Hepatic stellate cell (primary cell): ENCODE measurements at places on chromosomes 13 and 19.

- no peak for DNase-seq
These were observed 123.8 kb downstream of the SIPA1L3 start for GRCh38 chr19:38030686-38031422.

GRCh38 chr19:2171349-2172145, 7.8 kb downstream of the DOT1L start:
- no peak for DNase-seq

DNA sequence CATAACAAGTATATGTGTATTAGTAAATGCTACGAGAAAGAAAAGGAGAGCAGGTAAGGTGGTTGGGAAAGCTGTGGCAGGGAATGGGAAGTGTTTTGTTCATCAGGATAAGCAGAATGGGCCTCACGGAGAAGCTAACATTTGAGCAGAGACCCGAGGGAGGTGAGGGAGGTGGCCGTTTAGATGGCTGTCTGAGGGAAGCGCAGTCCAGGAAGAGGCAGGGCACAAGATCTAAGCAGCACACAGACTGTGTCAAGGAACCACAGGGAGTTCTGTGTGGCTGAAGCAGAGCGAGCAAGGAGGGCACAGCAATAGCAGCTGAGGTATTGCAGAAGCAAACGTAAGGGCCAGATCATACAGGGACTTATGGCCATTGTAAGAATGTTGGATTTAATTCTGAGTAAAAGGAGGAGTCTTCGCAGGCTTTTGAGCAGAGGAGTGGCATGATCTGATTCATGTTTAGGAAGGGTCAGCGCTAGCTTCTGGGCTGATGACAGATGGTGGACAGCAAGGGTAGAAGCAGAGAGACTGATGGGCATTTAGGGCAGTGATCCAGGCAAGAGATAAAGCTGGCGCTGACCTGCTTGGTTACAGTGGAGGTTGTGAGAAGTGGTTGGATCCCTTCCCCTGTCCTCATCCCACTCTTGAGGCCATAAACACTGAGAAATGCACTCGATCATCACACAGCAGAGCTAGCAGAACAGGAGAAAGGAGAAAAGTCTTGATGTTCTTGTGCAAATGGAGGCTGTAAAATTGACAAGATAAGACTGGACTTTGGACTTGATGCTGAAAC, 199.9 kb downstream of the LACC1 start:
- DNase-seq: no peak

- DNase-seq: no peak
These were observed 1597.6 kb downstream of the EFNB2 start for GRCh38 chr13:104937881-104938280.

DNA sequence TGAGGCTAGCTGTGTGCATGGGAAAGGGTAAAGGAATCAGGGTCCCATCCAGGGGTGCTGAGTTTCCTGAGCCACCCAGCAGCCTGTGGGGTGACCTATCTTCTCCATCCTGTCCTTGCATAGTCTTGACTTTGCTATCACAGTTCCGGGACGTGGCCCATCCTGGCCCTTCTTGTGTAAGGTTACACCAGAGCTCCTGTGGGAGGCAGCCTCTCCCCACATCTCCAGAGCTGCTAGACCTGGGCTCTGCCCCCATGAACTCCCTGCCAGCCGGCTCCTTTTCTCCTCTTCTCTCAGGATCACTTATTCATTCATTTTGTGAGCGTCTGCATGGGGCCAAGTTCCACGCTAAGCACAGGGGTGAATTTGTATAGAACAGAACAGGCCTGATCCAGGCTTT, 238.9 kb downstream of the TSHZ3 start:
- DNase-seq: peak; percentile 40

DNA sequence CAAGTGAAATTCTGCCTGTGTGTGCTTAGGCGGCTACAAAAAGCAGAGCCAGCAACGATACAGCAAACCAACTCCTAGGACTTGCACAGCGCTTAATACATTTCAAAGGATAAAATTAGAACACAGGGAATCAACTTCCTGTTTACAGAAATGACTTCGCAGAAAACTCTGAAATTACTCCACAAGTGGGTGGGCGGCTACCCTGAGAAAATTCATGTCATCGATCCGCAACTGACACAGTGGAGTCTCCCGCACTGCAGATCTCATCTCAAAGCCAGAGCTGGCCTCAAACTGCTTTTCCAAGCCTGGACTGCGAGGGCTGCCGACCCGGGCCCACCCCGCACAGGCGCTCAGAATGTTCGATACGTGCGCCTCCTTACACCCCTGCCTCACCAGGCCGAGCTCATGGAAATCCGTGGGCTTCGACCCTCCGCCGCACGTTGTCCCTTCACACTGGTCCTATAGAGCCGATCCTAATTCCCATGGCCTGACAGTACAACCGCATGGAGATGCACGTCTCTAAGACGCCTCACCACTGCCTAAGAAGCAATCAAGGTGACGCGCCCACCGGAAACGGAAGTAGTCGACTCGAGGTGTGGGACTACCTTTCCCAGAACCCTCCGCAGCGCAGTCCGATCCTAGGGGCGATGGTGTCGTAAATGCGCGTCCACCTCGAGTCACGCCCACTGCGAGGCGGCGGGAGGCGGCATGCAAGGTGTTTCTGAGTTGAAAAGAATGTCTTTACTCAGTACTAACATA, at the start of gene ZNF229:
Gene ZNF229 (minus strand): TSS at position 557 of the 759 bp plus-strand sequence. CDS start 5,625 bp downstream, outside the sequence.
- DNase-seq: peak; percentile 90

DNA sequence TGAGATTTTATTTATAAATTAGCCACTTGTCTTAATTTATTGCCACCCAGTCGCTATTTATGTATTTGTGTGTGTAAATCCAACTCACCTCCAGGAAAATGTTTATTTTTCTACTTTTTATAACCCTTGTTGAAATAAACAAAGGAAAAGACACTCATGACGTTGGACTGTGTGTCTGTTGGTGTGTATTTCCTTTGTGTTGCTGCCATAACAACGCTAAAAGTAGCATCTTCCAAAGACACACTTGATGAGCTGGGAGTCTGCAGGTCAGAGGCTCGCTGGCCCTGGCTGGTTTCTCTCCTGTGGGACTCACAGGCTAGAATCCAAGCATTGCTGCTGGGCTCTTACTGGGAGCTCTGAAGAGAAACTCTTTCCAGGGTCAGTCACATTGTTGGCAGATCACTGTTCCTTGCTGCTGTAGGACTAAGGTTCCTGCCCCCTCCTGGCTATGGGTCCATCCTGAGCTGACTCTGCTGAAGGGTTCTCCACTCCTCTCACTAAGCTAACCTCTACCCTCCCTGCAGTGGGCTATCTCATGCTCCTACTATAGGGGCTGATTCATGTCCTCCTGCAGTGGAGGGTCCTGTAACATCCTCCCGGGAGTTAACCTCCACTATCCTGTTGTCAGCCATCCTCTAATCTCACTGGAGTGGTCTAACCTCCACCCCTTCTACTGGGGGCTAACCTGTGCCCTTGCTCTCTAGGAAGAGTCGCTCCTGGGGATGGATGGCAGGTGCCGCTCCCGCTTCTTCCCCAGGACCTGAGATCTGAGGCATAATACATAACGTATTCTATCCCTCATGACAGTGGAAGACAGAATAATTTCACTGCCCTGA, 2.1 kb downstream of the IFNL2 start:
- peak; percentile 37 for DNase-seq

DNA sequence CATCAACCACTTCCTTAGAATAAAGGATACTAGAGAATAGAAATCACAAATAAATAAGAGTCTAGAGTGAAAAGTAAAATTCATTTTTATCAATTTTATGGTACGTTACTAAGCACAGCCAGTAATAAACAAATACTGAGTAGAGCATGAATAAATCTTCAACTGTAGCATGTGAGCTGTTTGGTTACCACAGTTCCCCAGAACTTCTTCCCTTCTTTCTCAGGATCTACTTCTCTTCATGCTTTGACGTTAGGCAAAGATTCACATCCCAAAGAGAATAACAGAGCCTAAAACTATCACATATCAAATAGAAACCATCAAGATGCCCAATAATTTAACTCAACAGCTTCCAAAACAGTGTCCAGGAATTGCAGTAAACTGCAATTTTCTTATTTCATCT, 7.4 kb downstream of the RUBCNL start:
- DNase-seq: no peak

- DNase-seq: no peak
These were observed 125.7 kb upstream of the NBEA start for GRCh38 chr13:34816245-34816884.

DNA sequence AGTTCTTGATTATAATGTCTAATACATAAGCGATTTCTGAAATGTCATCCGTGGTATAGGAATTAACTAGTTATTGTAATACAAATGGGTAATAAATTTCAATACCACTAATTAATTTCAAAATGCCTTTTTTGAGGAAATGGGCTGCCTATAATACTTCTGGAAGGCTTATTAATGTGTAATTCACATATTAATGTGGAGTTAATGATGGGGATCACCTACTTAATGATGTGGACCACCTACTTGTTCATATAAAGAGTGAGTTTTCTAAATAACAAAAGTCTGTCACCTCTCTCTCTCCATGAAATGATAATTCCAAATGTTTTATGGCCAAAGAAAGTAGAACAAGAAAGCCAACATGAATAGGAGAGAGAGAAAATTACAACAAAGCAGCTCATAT, 913.8 kb upstream of the GPC6 start:
- no peak for DNase-seq

- DNase-seq: no peak
These were observed 9.4 kb upstream of the ZNF444 start for GRCh38 chr19:56131651-56132050.

DNA sequence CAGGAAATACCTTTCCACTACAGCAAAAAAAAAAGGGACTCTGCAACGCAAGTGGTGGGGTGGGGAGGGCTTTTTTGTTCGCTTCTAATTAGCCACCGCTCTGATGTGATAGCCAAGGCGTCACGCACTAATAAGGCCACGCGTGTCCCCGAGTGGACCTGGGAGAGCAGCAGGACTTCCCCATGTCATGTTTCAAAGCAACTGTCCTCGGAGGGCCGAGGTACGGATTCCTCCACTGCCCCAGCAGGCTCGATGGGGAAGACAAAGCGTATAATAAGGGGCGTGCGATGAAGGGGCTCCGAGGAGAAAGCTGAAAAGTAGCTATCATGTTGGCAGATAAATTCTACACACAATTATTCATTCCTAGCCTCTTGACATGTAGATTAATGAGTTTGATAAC, 179.7 kb upstream of the ZNF507 start:
- DNase-seq: no peak

GRCh38 chr13:21124852-21125251, 51.5 kb downstream of the SKA3 start:
- DNase-seq: peak; percentile 24

DNA sequence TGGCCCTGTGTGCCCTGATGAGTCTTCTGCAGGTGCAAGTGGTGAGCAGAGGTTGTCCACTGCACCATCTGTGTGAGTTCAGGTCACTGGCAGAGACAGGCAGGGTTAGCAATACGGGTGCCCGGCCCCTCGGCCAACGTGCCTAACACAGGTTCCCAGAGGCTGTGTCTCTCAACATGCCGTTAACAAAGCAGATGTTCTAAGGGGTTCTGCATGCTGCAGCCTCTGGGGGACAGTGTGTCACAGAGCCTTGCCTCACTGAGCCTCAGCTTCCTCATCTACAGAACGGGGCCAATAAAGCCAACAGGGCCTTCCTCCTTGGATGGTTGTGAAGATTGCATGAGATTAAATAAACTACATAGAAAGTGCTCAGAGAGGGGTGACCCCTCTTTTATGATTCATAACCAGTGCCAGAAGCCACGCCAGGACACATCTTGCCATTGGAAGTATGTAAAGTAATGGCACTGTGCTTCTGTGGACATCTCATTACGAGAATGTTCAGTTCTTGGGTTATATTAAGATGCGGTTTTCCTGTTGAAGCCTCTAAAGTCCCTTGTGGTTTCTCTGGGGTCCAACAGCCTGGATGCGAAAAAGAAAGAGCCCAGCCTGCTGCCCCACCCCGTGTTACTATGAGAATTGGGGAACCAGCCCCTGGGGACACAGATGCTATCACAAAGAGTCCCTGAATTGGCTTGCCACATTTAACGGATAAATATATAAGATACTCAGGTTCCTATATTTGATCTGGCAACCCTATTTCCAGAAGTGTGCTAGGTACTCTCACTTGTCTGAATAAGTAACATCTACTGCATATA, 11.2 kb upstream of the ARHGEF18 start:
- no peak for DNase-seq

DNA sequence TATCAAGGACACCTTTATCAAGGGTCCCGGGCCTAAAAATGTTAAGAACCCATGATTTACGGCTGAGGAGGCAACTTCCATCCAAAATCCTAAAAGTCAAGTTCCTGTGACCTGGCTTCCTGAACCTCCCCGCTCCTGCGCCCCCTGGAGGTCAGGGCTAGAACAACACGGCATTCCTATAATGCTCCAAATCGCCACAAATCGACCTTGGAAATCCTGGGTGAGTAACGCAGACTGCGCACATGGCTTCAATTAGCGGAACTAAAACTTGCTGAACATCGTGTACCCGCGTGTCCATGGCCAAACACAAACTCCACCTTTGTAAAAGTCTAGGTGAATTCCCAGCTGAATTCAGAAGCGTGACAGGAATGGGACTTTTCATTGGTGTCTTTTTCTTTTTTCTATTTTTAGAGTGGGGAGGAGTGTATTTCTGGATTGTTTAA, 4.3 kb upstream of the C5AR1 start:
- DNase-seq: peak; percentile 86
